CD8-positive, alpha-beta memory T cell (primary cell): ENCODE measurements at places on chromosomes 13 and 19. TPM values are rescaled to one million over a fixed set of nuclear protein-coding genes. Genes with fewer than 3 reads are reported as not detected.

SRRM5 gene
- total RNA-seq = 0.24 TPM

ZNF324 gene
- 19.8 TPM for total RNA-seq

FFAR2 gene
- not detected for total RNA-seq

SCAF1 gene
- total RNA-seq = 79.2 TPM

ZNF823 gene
- total RNA-seq = 4.4 TPM

- no peak for DNase-seq
Observed at GRCh38 chr13:40102360-40102727, 446.9 kb downstream of the COG6 start.

DNA sequence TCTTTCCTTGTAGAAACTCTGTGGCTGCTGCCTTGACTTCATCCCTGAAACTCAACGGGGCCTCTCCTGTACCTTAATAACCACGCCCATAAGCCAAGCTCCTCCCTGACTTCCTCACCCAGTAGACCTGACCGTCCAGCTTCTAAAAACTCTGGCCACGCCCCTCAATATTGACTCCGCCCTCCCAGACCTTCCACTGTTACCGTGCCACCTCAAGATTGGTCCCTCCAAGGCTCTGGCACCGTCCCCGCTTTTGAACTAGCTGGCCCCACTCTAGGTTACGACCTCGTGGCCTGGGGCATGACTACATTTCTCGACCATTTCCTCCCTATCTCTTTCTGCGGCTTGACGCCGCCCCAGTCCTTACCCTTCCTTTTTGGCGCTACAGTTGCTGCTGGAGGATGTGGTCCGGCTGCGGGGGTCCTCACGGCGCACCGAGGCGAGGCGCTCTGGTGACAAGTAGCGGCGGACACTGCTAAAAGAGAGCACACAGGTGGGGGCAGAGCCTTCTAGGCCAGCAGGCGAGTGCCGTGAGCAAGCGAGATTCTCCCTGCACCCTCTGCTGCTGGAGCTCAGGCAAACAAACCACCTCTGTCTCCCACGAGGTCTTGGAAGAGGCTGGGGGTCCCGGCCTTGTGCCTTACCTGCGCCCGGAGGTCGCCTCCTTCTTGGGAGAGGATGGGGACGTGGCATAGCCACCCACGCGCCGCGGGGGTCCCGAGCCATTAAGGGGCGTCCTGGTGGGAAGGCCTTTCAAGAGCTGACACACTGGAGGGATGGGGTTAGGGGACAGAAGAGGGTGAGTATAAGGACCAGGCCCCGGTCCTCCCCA is 2.3 kb upstream of the EML2 start:
- DNase-seq = peak; percentile 47

GRCh38 chr19:17579661-17580244 is 24.3 kb downstream of the COLGALT1 start:
- no peak for DNase-seq

DNA sequence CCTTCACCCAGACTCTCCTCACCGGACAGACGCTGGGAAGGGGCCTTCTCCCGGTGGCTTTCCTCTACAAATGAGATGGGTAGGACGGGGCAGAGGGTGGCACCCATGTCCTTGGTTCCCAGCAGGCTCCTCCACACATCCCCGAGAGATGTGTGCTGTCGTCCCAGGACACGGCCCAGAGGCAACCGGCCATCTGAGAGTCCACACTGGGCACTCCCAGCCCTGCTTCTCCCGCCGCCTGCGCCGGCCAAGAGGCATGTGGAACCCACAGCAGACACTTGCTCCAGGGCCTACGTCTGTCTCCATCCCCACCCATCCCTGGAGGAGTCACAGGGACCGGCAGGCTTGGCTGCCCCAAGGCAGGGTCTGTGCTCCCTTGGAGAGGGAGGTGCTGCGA is 179.9 kb downstream of the KDM4B start:
- peak; percentile 45 for DNase-seq

GRCh38 chr13:28117689-28118377 is 17.5 kb upstream of the FLT3 start:
- DNase-seq = no peak

GRCh38 chr13:27338816-27339215 is 68.2 kb downstream of the RASL11A start:
- no peak for DNase-seq

GRCh38 chr19:1945899-1946298 is 4.9 kb downstream of the CSNK1G2 start:
- DNase-seq = peak; percentile 44

- DNase-seq = no peak
Observed at GRCh38 chr19:29845574-29846176, 33.9 kb downstream of the CCNE1 start.

GRCh38 chr13:46296115-46296822 is 84.5 kb downstream of the LRRC63 start:
- peak; percentile 80 for DNase-seq

DNA sequence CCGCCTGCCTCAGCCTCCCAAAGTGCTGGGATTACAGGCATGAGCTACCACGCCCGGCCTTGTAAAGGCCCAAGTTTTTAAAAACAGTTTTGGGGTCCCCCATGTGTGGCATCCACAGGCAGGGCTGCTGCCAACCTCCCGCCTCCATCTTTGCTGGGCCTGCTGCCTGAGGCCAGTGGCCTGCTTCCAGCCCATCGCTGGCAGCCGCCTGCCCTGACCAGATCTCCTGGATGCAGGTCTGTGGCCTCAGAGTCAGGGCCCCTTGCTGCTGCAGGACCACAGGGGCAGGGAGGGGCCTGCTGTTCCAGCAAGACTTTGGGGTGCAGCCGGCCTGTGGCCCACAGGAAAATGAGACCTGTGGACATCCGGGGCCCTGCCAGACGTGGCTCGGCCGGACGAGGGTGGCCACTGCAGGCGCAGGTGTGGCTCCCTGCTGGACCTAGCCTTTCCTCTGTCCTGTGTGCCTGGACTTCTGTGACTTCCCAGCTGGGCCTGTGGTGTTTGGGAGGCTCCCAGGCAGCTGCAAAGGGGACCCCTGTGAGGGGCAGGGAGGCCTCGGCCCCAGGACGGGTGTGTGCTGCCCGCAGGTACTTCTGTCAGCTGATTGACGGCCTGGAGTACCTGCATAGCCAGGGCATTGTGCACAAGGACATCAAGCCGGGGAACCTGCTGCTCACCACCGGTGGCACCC is 14.4 kb downstream of the STK11 start:
- no peak for DNase-seq

- DNase-seq = no peak
Observed at GRCh38 chr13:46057256-46058015, 4.9 kb upstream of the ZC3H13 start.

DNA sequence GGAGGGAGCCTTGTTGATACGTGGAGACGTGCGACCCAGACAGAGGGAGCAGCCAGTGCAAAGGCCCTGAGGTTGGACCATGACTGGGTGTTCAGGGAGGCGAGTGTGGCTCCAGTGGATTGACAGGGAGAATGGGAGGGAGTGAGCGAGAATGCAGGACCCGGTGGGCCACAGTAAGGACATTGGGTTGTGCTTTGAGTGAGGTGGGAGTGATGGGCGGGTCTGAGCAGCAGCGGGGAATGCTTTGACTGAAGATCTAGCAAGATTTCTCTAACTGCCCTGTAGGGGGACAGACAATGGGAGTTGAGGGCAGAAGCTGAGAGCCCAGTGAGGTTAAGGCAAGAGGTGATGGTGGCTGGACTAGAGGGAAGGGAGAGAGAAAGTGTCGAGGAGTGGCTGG is 7.7 kb upstream of the NANOS2 start:
- no peak for DNase-seq

- DNase-seq = no peak
Observed at GRCh38 chr13:21938168-21938567, 267.3 kb downstream of the FGF9 start.

- no peak for DNase-seq
Observed at GRCh38 chr13:75839406-75839805, 203.3 kb downstream of the LMO7 start.
